Foreskin fibroblast (primary cell): ENCODE measurements at places on chromosomes 7 and 10.
A peak's percentile ranks its signal among the peaks of the same experiment; 100 is the strongest.

DNA sequence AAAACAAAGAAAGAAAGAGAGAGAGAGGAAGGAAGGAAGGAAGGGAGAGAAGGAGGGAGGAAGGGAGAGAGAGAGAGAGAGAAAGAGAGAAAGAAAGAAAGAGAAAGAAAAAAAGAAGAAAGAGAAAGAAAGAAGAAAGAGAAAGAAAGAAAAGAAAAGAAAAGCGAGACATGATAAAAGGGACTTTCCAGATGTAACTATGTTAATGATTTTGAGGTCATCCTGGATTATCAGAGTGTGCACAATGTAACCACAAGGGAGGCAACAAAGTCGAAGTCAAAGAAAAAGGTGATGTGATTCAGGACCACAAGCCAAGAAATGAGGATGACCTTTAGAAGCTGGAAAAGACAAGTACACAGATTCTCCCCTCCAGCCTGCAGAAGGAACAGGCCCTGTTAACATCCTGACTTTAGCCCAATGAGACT lies 48.9 kb upstream of the PAX2 start:
- no peak for DNase-seq

GRCh38 chr7:36005293-36005692 lies 147.8 kb upstream of the EEPD1 start:
- no peak for DNase-seq

DNA sequence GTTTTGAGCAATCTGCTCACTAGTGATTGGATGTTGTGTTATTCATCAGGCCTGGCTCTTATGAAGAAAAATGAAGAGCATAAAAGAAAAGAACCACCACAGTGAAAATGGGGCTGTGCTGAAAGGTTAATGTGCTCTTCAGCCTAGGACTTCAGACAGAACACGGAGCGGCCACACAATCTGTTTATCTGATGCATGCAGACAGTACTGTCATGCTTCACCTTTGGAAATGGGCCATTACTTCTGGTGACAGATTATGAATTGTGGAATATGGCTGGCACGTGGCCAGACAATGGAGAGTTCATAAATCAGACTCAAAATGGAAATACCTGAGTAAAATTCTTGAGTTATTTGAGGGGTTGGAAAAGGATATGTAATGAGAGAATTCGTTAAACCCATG lies 86.0 kb upstream of the NOBOX start:
- DNase-seq: no peak

DNA sequence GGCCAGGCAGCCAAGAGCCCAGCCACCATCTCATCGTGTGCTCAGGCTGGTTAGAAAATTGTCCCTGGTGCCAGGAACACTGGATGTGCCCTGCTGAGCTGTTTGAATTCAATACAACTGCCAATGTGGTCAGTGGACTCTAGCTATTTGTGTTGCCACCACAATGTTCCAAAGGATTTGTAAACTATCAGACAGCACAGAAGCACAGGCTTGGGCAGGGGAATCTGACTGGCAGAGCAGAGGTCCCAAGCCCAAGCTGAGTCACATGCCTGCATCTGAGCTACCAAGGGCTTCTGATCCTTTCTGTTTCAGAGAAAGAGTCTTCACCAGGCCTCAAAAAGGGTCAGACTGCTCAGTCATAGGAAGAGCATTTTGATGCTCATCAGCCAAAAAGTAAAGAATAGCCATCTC lies 232.1 kb upstream of the SEMA3C start:
- peak; percentile 47 for DNase-seq

DNA sequence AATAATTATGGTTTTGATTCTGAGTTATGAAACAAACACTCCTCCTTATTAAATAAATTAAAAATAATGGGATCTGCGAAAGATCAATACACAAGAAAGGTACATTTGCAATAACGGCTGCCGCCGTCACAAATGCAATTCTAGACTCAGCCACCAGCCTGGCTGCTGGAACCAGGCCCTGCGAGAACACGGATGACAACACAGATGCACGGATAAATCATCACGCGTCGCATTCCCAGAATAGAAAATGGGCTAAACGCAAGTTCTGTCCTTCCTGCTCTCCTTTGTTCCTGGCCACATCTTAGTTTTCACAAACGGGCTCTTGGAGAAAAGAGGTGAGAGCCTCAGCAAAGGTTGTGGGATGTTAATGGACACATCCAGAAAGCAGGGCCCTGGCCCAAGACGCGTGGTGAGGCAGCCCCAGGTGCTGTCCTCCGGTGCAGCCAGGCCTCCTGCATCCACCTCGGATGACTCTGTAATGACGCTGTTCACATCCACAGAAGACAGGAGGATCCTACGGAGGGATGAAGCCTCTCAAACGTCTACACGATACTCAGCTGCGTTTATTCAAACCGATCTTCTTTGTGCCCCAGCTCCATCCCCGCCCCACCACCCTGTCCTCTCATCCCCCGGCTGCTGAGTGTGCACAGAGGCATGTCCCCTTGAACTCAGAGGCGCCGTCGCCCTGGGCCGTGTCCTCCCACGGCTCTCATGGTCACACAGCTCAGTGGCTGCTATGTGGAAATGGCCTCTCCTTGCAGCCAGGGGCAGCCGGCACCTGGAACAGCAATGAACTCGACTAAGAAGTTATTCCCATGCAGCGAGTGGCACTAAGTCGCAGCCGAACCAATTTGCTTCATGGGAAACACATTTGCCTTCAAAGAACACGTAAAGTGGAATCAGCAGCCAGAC lies 197.9 kb downstream of the PTPRN2 start:
- DNase-seq: no peak

DNA sequence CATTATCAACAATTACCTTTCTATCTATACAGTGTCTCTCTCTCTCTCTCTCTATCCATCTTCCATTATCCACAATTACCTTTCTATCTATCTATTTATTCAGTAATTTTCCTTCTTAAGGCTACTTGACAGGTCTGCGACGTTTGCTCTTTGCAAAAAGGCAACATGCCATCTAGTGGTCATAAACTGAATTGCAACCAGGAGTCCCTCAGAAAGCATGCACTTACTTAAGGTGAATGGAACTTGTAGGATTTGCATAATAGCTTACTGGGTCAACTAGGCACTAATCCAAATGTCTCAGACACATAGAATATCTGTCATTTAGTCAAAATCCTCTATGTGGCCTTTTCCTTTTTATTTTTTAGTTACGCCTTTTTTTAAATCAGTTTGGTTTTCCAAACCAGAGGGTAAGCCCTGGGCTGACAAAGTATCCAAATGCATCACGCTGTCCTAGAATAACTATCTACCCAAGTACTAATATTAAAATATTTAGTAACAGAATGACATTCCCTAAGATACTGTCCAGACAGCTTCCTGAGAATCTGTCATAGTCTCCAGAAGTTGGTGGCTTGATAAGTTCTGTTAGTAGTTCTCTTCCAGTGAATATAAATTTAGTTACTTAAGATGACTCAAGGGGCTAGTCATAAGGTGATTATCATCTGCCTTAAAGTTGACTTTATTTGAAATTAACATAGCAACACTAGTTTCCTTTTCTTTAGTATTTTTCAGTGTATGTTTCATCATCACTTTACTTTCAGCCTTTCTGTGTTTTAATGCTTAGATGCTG lies 208.3 kb downstream of the PPP1R3A start:
- peak; percentile 49 for DNase-seq

GRCh38 chr10:104351919-104352318 lies 1.7 kb upstream of the CFAP58 start:
- no peak for DNase-seq

- DNase-seq: no peak
Observed at GRCh38 chr7:116436305-116436826, 63.2 kb upstream of the CAV2 start.

DNA sequence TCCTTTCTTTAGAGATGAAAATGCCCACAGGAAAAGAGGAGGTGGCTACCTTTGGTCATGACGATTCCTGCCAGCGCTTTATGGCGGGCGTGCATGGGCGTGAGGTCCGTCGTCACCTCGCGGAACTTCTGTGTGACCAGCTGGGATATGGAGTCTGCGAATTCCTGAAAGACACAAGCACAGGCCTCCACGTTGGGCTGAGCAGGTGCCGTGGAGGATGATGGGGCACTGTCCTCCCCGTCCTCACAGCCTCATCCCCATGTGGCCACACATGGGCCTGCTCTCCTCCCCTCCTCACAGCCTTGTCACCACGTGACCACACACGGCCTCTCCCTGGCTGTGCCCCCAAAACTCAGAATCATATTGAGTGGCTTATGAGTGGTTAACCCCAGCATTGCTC lies 214.7 kb downstream of the WDR37 start:
- no peak for DNase-seq

DNA sequence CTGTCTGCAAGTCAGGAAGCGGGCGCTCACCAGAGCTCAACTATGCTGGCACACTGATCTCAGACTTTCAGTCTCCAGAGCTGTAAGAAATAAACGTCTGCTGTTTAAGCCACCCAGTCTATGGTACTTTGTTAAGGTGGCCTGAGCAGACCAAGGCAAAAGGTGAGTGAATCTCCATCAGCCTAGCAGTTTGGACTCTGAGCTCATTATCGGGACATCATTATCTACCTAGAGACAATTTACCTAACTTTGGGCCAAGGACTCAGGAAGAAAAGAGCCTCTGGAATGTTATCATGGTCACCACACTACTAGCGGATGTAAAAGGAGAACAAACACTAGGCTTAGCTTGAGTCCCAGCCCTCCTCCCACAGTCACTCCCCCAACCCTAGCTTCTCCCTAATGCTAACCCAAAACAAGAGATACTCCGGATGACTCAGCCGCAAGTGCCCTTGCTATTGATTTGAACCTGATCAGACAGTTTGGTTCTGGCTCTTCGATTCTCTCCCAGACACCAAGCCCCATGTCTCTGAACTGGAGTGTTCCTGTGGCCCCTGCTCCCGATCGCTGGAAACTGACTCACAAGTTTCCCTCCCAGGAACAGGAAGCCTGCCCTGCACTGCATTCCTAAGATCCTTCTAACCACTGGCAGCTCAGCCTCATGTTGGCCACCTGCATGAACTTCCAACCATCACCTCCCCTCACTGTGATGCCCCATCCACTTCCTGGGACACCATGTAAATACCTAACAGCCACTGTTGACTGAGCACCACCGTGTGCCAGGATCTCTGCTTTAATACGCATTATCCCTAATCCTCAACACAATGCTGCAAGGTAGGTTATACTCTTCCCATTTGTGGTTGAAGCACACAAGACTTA lies 34.5 kb downstream of the CREB3L2 start:
- DNase-seq: peak; percentile 70

- DNase-seq: no peak
Observed at GRCh38 chr7:133551466-133551865, 298.6 kb downstream of the EXOC4 start.

DNA sequence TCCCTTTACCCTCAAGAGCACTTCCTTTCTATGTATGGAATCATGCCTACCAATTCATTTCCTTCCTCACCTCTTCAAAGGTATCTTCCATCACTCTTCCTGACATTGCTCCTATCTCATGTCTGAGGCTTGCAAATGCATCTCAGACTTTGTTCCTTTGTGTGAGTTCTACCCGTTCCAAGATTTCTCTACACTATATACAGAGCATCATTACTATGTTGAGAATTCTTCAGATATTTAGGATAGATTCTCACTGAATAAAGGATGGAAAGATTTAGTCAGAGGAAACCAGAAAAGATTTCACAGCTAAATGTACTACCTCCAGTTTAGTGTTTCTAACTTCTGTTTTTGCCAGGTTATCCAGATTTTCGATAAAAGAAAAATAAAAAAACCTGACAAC lies 462.7 kb downstream of the PHTF2 start:
- DNase-seq: no peak

DNA sequence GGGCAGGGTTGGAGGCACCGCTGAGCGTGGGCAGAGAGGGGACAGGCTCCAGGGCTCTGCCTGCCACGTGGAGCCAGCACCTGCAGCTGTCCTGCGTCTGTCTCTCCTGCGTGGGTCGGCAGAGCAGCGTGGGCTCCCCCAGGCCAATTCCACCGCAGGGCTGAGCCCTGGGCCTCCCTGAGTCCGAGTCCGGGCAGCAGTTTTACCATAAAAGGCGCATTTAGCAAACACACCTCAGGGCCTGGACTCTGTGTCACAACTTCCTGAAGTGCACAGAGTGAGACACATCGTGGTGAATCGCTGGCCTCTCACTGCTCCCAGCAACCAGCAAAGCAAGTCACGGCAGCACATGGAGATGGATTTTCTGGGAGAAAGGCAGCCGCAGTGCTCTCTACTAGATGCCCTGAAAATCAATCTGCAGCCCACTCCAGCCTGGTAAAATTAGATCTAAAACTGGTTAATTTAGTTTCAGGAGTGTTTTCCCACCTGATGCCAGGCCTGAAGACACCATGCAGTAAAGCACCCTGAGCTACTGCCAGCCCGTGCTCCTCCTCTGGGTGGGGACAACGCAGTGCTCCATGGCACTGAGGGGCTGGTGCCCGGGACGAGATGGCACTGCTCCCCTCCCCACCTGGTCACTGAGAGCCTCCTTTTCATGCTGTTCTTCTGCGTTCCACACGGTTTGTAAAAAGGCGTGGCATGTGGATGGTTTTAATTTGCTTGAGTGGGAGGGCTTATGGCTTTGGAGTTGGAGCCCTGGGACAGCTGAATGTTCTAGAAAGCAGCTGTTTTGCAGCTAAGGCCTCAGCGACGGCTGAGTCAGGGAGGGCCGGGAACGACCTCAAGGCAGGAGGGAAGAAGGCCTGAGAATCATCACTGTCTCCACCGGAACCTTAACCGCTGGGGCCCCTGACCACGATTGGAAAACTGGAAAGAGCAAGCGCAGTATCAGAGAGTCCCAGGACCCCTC lies 336.9 kb downstream of the ADARB2 start:
- no peak for DNase-seq

- no peak for DNase-seq
Observed at GRCh38 chr7:115113776-115114175, 191.9 kb downstream of the MDFIC start.

GRCh38 chr7:95996174-95996573 lies 223.8 kb downstream of the DYNC1I1 start:
- DNase-seq: no peak

DNA sequence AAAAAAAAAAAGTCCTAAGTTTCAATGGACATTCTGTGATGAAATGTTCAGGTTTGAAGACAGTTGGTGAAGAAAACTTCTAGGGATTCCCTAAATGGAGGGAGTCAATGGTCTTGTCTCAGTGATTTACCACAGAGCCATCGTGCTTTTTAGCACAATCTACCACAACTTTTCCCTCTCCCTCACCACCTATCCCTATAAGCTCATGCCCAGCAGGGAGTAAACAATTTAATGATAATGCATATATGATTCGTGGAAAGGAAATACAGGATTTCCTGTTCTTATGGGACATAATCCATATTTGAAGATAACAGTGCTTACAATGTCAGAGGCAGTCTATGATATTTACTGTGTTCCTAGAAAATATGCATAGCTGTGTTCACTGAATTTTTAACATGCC lies 38.4 kb upstream of the CD36 start:
- no peak for DNase-seq

- no peak for DNase-seq
Observed at GRCh38 chr7:39720586-39720985, 97.2 kb downstream of the RALA start.
